ENCODE measurements at places on chromosomes 1 and 21. TPM values are rescaled to one million over a fixed set of nuclear protein-coding genes. Genes with fewer than 3 reads are reported as not detected.

AMY1C gene
- not detected for total RNA-seq

LRRN2 gene
- total RNA-seq, result 0.78 TPM

GRCh38 chr1:113211467-113211866 is 138.5 kb downstream of the LRIG2 start:
- H3K27me3 ChIP-seq, result no peaks in the 10 kb centered on the region
- no peak overlapping the region for H3K4me3 ChIP-seq
- no peak for DNase-seq
- H3K4me1 ChIP-seq, result no peaks in the 10 kb centered on the region
- no peak overlapping the region for H3K27ac ChIP-seq

GRCh38 chr1:209875515-209875914 is 47.7 kb downstream of the UTP25 start:
- no peaks in the 10 kb centered on the region for H3K27me3 ChIP-seq
- H3K36me3 ChIP-seq, result no peaks in the 10 kb centered on the region
- H3K4me3 ChIP-seq, result no peak overlapping the region
- H3K27ac ChIP-seq, result no peak overlapping the region
- no peak for DNase-seq

- H3K27me3 ChIP-seq, result no peaks in the 10 kb centered on the region
- no peaks in the 10 kb centered on the region for H3K4me1 ChIP-seq
- H3K27ac ChIP-seq, result no peak overlapping the region
Measured at GRCh38 chr1:50983219-50983802, 13.3 kb downstream of the CDKN2C start.

DNA sequence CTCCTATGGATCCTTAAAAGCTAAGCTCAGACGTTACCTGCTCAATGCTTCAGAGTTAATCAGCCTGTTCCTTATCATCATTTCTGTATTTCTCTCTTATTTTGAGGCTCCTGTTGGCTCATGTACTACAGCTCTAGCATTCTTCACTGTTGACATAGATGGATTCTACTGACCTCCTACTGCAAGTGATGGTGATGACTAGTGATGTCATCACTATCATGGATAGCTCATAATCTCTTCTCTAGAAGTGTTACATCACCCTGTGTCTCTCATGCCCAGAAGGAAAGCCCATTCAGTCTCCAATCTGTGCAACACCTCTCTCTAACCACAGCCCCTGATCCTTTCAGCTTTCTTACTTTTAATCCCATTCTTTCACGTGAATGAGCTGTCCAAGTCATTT is 168.2 kb upstream of the DPT start:
- H3K4me1 ChIP-seq, result no peaks in the 10 kb centered on the region
- H3K4me3 ChIP-seq, result no peak overlapping the region
- H3K36me3 ChIP-seq, result no peaks in the 10 kb centered on the region
- DNase-seq, result no peak

- H3K27me3 ChIP-seq, result no peaks in the 10 kb centered on the region
- no peaks in the 10 kb centered on the region for H3K36me3 ChIP-seq
- H3K4me1 ChIP-seq, result no peaks in the 10 kb centered on the region
- peak overlapping the region; percentile 77 for H3K4me3 ChIP-seq
Measured at GRCh38 chr1:86396498-86396890, 371 bp upstream of the ODF2L start.

DNA sequence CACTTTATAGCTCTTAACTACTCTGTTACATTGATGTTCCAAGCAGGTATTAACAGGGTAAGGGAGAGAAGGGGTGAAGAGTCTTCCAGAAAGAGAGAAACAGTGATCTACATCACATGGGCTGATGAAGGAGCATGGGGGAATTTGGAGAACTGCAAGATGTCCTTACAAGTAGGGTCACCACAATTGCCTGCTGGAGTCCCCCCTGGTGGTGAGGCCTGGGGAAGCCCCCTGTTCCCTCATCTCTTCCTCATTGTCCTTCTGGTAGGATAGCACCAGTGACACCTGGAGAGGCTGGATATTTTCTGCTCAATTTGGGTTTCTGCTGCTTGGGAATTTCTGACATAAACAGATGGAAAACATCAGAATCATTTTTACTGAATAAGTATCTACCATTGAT is 126.6 kb downstream of the RUNX1 start:
- no peak overlapping the region for H3K4me3 ChIP-seq
- H3K27me3 ChIP-seq, result no peaks in the 10 kb centered on the region
- H3K4me1 ChIP-seq, result no peaks in the 10 kb centered on the region

DNA sequence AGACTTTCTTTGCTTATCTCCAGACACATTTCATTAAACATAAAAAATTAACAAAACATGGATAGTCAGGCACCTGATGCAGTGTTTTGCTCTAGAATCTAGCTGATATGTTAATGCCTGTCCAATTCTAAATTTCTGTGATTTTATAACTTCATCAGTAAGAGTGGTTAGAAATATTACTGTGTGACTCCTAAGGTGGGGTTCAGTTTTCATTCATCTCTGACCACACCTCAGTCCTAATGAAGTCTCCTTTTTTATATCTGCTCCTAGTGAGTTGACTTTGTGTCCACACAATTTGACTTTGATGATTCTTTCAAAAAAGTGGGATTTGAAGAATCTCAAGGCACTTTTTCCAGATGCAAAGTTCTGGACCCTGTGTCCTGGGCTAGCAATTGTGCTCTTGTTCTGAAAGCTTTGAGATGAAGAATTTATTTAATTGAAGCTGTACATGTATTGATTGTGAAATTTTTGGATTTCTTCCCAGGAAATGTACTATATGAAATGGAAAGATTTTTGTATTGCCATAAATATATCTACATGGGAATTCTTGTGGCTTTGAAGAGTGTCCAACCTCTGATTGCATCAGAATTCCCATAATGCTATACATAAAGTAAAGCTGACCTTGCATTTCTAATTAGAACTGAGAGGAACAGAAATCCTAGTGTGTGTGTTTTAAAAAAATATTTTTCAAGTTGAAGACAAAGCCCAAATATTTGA is 111.2 kb downstream of the GIPC2 start:
- H3K36me3 ChIP-seq, result no peaks in the 10 kb centered on the region
- no peak for DNase-seq
- no peak overlapping the region for H3K27ac ChIP-seq
- no peak overlapping the region for H3K4me3 ChIP-seq
- H3K4me1 ChIP-seq, result no peaks in the 10 kb centered on the region

DNA sequence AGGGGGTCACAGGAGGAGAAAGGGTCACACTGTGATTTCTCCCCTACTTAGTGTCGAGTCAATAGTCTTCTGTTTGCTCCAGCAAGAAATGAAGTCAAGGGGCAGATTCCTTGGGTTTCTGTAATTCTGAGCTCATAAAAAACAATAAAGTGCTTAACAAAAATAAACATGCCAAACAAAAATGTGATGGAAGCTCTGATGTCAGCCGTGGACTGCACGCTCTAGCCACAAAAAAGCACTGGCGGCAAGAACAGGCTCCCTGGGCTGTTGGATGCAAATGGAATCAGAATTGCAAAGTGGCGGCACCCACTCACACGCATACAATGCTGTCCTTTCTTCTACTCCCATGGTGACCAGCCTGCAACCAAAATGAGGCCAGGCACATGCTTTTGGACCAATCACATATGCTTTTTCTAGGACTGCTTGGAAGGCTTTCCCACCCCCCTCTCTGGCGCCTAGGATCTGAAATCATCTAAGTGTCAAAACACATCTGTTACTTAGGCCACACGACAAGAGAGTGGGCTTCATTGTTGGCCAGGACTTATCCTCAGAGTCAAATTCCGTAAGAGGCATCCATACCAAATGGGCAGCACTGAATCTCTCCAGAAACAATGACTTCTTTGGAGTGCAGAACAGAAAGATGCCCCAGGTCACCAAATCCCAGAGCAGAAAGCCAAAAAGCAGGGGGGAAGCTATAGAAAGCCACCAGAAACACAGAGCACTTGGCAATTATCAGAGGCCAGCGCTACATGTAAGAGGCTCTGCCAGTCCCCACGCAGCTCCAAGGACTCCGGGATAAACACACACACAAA is 9.2 kb downstream of the C1orf198 start:
- H3K27ac ChIP-seq, result no peak overlapping the region
- H3K4me3 ChIP-seq, result no peak overlapping the region
- no peaks in the 10 kb centered on the region for H3K4me1 ChIP-seq
- no peaks in the 10 kb centered on the region for H3K27me3 ChIP-seq
- no peaks in the 10 kb centered on the region for H3K36me3 ChIP-seq

Measured in right lobe of liver (tissue), 6 donors.